ENCODE measurements at places on chromosomes 13 and 19.

- peak; percentile 37 for DNase-seq
These were observed 68.7 kb downstream of the ZAR1L start for GRCh38 chr13:32246468-32246867.

DNA sequence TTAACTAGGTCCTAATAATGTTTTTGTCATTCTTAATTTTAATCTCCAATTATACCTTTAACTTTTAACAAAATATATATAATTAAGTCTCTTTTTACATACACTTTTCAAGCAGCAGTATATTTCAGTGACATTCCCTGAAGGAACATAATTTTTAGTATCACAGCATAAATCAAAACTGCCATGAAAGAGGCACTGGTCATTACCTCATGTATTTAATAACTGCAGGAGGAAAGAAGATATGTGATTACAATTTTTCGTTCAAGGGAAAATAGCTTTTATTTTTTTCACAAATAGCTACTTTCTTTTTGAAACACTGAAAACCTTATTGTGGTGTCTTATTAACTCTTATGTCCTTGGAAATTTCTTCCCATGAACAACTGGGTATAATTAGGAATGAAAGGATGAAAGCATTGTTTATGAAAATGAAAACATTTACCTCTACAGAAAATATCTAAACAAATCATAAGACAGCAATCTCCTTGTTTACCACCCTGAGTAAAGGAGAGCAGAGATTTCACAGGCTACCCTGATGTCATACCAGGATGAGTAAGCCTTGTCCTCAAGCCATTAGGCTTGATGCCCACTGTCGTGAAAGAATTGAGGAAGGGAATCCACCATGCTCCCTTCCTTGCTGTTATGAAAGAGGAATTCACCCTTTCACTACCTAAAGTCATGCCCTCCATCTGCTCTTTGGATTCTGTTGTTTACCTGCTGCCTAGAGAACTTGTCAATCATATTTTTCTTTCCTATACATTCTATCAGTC, 877.2 kb upstream of the PCDH20 start:
- no peak for DNase-seq

GRCh38 chr19:21485926-21486325, 19.5 kb upstream of the ZNF429 start:
- DNase-seq: no peak

DNA sequence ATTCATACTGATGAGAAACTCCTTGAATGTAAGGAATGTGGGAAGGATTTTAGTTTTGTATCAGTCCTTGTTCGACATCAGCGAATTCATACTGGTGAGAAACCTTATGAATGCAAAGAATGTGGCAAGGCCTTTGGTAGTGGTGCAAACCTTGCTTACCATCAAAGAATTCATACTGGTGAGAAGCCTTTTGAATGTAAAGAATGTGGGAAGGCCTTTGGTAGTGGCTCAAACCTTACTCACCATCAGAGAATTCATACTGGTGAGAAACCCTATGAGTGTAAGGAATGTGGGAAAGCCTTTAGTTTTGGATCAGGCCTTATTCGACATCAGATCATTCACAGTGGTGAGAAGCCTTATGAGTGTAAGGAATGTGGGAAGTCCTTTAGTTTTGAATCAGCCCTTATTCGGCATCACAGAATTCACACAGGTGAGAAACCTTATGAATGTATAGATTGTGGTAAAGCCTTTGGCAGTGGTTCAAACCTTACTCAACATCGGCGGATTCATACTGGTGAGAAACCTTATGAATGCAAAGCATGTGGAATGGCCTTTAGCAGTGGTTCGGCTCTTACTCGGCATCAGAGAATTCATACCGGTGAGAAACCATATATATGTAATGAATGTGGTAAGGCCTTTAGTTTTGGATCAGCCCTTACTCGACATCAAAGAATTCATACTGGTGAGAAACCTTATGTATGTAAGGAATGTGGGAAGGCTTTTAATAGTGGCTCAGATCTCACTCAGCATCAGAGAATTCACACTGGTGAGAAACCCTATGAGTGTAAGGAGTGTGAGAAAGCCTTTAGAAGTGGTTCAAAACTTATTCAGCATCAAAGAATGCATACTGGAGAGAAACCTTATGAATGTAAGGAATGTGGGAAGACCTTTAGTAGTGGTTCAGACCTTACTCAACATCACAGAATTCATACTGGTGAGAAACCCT, 26.6 kb downstream of the ZNF345 start:
- no peak for DNase-seq

- peak; percentile 96 for DNase-seq
These were observed 6.5 kb downstream of the MED29 start for GRCh38 chr19:39397360-39398296.

All from stimulated activated CD4-positive, alpha-beta T cell treated with anti-CD3 and anti-CD28 coated beads, Interleukin-2, amount 100 ng/mL, for 48 hours (primary cell).